ENCODE measurements at places on chromosomes 12 and 14. TPM values are rescaled to one million over a fixed set of nuclear protein-coding genes. Genes with fewer than 3 reads are reported as not detected.

DNA sequence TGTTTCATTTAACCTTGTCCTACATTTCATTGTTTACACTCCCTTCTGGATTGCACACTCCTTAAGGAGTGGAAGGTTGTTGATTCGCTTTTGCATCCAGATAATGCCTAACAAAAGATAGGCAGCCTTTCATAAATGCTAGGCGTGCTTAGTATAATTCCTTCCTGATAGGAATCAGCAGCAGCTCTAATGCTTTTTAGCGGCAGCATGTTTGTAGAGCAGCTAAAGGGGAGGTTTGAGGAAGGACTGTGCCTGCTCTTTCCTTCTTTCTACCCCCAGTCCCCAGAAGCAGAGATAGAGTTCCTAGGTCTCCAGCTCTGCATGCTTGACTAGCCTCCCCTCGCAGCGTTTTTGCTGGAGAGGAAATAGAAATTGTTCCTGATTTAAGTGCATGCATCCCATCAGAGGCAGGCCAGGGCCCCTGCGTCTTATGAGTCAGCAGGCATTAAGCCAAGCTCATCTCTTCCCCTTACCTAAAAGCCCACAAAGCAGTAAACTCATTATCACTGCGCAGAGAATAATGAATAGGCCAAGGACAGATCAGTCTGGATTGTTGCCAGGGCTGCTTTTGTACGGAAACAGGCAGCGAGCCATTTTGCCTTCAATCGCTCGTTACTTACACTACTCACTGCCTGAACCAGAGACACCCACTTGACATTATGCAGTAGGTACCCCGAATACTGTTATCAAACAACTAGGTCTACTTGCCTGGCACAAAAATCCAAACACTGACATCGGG, 14.0 kb upstream of the TBPL2 start:
- DNase-seq, result peak; percentile 81

DNA sequence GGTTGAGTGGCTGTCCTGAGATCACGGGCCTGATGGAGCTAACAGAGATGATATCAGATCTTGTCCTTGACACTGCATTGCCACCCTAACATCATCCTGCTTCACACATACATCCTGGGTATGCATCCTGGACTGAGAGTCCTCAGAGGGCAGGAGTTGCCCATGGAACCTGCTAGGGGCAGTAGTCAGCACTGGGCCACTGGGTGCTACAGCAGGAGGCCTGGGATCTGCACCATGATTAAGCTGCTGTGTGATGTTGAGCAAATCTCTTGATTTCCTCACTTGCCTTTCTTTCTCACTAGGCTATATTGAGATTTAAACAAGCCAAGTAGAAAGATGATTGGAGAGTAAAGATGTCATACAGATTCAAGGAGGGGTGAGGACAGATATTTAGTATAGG, 22.1 kb upstream of the EIF4B start:
- no peak for DNase-seq

DNA sequence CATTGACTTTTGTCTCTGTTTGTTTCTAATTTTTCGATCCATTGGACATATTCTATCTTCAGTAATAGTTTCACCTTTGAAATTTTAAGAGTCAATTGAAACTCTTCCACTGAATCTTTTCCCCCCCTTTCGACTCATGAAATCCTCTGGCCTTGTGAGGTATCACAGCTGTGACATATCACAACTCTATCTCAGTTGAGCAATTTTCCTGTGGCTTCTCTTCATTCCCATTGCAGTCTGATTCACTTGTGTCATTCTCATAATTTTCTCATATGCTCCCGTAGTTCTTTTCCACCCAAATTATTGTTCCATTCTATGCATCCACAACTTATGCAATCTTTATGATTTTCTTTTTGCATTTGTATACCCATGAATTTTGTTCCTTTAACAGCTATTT, 261.6 kb downstream of the DACT1 start:
- no peak for DNase-seq

GRCh38 chr14:104346608-104347007, 208.2 kb downstream of the KIF26A start:
- DNase-seq, result no peak

GRCh38 chr12:55736780-55737580, 5.9 kb upstream of the GDF11 start:
- peak; percentile 82 for DNase-seq

- DNase-seq, result no peak
Observed at GRCh38 chr14:59274991-59275391, 86.5 kb downstream of the DAAM1 start.

DNA sequence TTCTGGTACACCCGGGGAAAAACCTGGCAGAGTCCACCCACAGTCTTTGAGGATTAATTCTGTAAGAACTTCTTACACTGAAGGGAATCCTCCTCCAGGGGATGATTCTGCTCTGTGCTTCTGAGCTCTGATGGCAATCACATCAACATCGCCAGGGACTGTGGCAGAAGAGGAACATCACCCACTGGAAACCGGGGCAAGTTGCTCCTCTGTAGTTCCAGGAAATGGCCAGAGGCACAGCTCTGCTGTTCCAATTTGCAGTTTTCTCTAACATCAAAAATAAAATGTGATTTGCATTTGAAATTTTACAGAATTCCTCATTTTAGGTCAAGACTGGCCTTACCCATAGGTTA, 207.6 kb downstream of the DAD1 start:
- DNase-seq, result no peak

DNA sequence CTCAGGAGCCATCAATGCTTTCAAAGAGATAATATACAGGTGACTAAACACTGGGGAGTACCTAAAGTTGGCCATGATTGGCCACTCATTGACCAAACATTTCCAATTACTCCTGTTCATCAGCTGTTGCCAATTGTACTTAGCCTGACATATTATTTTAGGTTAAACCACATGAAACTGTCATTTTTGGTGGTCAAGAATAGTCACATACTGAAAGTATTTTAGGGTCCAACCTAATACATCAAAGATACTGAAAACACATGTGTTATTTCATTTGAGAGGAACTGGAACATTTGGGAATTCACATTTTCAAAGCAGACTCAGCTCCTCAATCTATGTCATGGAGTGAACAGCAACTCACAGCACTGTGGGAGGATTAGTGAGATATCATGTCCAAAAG, 63.9 kb upstream of the KCNA5 start:
- no peak for DNase-seq

GRCh38 chr12:89800435-89800834, 91.8 kb upstream of the ATP2B1 start:
- no peak for DNase-seq

DNA sequence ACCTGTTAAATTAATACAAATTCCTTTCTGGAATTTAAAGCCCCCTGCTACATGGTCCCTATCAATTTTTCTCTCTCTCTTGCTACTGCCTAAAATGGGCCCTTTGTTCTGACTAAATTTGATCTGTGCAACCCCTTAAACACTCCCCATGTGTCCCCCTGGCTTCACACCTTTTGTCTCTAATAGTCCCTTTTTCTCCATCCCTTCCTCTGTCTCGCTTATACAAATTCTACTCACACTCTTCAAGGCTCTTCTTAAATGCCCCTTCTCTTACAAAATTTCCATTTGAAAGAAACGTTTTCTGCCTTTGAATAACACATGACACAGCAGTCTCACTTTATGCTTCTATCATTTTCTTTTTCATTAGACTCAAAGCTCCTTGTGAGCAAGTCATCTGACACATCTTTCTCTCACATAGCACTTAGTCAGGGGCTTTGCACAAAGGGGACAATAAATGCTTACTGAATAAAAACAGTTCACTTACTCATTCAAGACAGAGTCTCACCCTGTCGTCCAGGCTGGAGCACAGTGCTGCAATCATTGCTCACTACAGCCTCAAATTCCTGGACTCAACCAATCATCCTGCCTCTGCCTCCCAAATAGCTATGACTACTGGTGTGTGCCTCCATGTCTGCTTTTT, 41.5 kb upstream of the NR2C1 start:
- no peak for DNase-seq

DNA sequence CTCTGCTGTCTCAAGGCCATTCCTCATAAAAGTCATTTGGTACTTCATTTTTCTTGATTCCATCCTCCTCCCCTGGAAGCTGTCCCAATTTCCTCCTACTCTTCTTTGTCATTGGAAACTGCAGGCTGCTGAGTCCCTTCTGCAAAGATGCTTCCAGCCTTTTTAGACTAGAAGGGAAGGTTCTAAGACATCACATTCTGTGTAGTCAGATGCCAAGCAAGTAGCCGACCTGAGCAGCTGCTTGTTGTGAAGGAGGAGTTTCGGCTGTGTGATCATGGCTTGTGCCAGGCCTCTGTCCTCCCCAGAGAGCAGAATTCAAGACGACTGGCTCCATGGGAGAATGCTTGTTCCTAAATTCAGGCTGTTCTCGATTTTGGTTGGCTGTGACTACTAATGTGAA, 8.7 kb downstream of the RFC5 start:
- peak; percentile 73 for DNase-seq

DNA sequence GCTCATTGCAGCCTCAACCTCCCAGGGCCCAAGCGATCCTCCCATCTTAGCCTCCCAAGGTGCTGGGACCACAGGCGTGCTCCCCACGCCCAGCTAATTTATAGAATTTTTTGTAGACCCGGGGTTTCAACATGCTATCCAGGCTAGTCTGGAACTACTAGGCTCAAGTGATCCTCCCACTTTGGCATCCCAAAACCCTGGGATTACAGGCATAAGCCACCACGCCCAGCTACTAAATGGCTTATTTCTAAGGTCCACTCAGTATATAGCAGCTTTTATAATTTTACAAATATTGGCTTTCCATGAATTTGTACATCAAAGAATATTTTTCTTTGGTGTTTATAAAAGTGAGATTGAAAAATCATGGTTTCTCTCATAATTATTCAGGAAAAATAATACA, 167.8 kb downstream of the TTC7B start:
- DNase-seq, result no peak

- DNase-seq, result no peak
Observed at GRCh38 chr14:59939828-59940227, 19.9 kb downstream of the LRRC9 start.

DNA sequence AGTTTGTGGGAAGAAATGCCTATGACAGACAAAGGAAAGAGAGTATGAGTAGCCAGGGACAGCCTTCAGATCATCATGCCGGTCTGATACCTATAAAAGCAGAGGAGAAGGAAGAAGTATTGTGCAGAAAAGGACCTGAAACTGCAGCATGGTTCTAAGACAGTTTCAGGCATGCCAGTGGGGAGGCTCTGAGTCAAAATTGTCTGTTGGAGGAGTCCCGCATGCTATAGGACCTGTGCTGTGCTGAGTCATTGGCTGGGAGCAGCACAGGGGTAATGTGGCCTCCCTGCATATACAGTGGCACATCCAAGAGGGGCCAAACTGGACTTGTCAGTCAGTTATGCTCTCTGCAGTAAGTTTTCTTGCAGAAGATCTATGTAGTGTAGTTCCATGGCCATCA, 40.7 kb downstream of the NEUROD4 start:
- DNase-seq, result no peak

GRCh38 chr12:110849221-110849620, 2.4 kb downstream of the CCDC63 start:
- DNase-seq, result no peak

- DNase-seq, result no peak
Observed at GRCh38 chr14:81536241-81536771, 2.7 kb upstream of the SEL1L start.

- DNase-seq, result no peak
Observed at GRCh38 chr14:69432364-69432763, 33.9 kb downstream of the SLC39A9 start.

DNA sequence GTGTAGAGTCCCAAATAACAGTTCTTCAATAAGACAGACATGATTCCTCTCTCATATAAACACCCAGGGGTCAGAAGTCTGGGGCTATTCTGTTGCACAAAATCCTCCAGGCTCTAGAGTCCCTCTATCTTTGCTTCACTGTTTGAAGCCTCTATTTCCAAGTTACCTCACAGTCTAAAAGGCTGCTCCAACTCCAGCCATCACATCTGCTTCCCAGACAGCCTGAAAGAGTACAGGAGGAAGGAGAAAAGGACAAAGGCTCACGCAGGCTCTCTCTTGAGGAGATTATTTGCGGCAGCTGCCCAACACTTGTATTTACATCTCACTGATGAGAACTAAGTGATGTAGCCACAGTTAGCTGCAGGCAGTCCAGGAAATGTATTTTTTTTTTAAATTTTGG, 6.4 kb downstream of the PAPLN start:
- no peak for DNase-seq

- no peak for DNase-seq
Observed at GRCh38 chr12:105935981-105936380, 202.8 kb downstream of the NUAK1 start.

DNA sequence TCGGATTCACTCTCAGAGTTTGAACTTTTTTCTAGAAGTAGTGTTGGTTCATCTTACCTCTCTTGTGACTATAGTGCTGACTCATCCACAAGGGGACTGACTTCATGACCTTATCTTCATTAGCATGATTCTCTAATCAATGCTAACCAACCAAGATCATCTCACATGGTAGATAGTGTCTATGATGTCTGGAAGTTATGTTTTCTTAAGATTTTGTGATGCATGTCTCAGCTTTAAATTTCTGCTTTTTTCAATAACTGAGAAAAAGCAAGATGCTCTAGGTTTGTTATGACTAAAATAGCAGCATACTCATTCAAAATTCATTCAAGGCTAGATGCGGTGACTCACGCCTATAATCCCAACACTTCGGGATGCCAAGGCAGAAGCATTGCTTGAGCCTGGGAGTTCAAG, 12.3 kb upstream of the SLC35E3 start:
- no peak for DNase-seq

DNA sequence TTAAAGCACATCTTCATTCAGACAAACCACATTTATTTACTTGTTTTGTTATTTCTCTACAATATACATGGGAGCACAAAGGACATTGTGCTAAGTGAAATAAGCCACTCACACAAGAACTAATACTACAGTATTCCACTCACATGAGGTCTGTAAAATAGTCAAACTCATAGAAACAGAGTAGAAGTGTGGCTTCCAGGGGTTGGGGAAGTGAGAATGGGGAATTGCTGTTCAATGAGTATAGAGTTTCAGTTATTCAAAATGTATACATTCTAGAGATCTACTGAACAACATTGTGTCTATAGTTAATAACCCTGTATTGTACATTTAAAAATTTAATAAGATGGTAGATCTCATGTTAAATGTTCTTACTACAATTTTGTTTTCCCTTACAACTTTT, 88.8 kb downstream of the ATXN7L3B start:
- DNase-seq, result no peak

DNA sequence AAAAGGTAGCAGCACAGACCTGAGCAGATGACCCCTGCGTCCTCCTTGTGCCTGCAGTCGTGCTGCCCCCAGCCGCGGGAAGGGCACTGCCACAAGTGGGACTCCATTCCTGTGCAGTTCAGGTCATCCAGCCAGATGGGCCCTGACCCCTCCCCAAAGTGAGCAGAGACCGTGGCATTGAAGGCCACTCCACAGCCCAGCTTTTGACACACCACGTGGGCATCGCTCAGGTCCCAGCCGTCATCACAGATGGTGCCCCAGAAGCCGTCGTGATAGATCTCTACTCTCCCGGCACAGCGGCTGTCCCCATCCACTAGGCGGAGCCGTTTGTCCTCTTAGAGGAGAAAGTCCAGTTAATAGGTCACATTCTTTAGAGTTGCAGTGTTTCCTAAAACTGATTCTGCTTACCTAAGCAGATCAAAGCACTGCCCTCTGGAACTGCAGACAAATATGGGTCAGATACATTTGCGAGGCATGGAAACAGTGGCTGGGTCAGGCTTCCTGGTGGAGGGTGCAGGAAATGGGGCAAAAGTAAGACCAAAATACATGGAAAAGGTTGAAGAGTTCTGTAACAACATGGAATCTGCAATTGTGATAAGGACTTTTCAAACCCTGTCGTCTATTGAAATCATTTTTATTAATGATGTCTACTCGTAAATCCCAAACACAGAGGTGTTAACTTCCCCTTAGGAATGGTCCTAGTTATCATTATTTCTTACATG, 69.4 kb downstream of the CD163L1 start:
- DNase-seq, result peak; percentile 19

TRPV4 gene
- total RNA-seq, result 3.0 TPM

SPTB gene
- 6.6 TPM for total RNA-seq

TMEM19 gene
- 11.5 TPM for total RNA-seq

Data from testis (tissue), 5 donors.